IMR-90 (cell line): ENCODE measurements at places on chromosomes 11 and 22. TPM values are rescaled to one million over a fixed set of nuclear protein-coding genes. Genes with fewer than 3 reads are reported as not detected.

Gene WNT7B
- polyA plus RNA-seq = 0.15 and 0.16 TPM in 2 replicates

Gene SHANK2
- polyA plus RNA-seq = 2.2 and 2.8 TPM in 2 replicates

- DNase-seq = no peak
Measured at GRCh38 chr11:24348908-24349307, 147.9 kb upstream of the LUZP2 start.

- no peak for DNase-seq
Measured at GRCh38 chr11:126313826-126314225, 10.0 kb downstream of the DCPS start.

GRCh38 chr11:56876621-56877275, 112.0 kb upstream of the OR5AK2 start:
- peak; percentile 1 for DNase-seq

DNA sequence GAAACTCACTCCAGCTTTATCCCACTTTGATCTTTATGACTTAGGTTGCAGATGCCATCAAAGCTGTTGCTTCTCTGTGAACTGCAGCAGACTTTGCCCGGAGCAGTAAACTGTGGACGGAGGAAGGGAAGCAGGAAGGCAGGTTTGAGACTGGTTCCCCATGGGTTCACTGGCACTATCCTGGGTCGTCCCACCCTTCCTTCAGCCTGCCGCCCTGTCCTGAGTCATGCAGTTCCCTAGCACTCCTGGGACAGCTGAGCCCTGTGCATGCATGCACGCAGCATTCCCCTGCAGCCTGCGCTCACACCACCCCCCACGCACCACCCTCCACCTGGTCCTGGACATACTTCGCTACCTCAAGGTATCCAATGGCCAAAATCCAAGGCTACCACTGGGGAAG, 23.5 kb upstream of the P2RY2 start:
- DNase-seq = no peak

DNA sequence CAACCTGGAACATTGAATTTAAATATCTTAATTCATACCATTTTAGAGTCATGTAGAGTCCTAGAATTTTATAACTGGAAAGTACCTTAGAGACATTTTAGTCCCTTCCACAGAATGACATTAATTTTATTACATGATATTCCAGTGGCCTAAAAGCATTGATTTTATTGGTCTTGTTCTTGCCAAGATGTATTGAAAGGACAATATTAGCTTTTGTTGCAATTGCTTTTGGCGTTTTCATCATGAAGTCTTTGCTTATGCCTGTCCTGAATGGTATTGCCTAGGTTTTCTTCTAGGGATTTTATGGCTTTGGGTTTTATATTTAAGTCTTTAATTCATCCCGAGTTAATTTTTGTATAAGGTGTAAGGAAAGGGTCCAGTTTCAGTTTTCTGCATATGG, 29.0 kb downstream of the OR51F1 start:
- DNase-seq = no peak
